Mesothelial cell of epicardium (in vitro differentiated cells): ENCODE measurements at places on chromosomes 6 and 20.

- DNase-seq = no peak
Observed at GRCh38 chr6:139944131-139944530, 569.7 kb upstream of the CITED2 start.

DNA sequence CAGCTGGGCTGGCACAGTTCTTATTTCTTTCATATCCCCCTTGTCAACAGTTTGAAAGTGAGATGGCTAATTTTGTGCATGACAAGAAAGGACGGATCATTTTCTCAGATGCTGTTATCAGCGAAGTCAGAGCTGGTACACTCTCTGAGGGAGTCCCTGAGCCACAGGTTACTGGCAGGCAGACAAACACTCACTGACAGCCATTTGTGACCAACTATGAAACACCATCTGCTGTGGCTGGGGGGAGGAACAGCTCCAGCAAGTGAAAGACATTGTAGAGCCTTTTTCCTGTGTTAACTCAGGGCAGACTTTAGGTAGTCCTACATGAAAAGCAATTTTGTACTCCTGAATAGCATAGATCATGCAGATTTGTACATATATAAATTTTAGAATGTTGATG is 22.2 kb downstream of the OLIG3 start:
- DNase-seq = no peak

GRCh38 chr20:51345601-51346101 is 196.9 kb downstream of the NFATC2 start:
- DNase-seq = no peak

DNA sequence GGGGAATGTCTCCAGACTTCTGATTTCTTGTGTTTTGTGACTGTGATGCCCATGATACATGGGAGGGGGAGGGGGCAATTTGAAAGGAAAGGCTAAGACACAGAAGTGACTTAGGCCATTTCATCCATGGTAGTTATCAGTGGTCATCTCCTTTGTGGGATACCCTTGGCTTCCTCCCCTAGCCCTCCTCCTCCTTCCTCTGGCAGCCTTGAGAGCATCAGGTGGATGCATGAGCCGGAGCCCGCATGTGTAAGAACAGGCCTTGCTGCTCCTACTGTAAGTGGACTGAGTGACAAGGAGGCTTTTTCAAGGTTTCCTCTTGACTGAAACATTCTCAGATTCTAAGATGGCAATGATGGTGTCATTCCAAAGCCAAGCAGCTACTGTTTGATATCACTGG is 874 bp downstream of the CD83 start:
- DNase-seq = no peak

DNA sequence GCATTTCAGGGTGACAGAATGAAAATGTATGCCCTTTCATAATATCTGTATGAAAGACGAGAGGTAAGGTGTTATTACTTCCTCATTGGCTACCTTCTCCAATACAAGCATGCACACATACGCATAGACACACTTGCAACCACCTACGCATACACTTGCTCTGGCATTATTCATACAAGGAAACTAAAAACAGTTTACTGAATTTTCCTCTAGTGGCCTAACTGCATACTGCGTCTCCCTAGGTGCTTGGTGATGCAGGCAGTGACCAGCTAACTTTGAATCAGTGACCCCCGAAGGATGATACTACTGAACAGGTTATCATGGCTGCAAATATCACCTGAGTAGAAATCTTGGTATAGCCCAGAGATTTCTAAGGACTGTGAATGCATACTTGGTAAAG is 593.1 kb downstream of the PKHD1 start:
- DNase-seq = no peak

GRCh38 chr6:150949526-150949925 is 84.0 kb downstream of the MTHFD1L start:
- no peak for DNase-seq

- no peak for DNase-seq
Observed at GRCh38 chr20:42181064-42181463, 562.9 kb upstream of the CHD6 start.

DNA sequence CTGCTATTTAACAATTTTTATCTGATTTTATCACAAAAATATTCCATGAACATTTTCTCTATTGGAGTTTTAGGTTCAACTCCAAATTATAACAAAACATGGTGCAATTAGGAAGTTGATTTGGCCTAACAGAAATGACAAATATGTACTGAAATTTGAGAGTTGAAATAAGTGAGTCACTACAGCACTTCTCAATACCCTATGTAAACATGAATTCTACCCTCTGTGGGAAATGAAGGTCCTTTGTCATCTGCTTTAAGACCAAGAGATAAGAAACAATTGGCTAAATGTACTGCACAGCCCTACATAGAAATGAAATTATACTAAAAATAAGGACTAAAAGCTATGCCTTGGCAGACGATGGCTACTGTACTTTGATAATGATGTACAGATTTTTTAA is 86.2 kb upstream of the BEND6 start:
- DNase-seq = no peak
